LNCaP clone FGC (cell line): ENCODE measurements at places on chromosomes 12 and 14.

DNA sequence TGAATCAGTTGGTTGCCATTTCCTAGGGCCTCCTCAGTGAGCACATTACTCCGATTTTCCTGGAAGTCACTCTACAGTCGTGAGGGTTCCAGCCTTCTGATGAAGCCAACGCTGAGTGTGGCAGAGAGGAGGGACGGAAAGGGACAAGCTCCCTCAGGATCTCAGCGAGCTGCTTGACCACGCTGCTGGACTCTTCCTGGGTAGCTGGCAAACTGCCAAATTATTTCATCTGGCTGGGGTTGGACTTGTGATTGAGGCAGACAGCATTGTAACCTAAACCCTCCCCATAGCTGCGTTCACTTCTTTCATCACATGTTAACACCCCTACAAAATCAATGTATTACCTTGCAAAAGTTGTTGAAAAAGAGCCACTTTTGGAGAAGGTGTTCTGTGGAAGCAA lies 69.6 kb upstream of the CHST11 start:
- DNase-seq = no peak

DNA sequence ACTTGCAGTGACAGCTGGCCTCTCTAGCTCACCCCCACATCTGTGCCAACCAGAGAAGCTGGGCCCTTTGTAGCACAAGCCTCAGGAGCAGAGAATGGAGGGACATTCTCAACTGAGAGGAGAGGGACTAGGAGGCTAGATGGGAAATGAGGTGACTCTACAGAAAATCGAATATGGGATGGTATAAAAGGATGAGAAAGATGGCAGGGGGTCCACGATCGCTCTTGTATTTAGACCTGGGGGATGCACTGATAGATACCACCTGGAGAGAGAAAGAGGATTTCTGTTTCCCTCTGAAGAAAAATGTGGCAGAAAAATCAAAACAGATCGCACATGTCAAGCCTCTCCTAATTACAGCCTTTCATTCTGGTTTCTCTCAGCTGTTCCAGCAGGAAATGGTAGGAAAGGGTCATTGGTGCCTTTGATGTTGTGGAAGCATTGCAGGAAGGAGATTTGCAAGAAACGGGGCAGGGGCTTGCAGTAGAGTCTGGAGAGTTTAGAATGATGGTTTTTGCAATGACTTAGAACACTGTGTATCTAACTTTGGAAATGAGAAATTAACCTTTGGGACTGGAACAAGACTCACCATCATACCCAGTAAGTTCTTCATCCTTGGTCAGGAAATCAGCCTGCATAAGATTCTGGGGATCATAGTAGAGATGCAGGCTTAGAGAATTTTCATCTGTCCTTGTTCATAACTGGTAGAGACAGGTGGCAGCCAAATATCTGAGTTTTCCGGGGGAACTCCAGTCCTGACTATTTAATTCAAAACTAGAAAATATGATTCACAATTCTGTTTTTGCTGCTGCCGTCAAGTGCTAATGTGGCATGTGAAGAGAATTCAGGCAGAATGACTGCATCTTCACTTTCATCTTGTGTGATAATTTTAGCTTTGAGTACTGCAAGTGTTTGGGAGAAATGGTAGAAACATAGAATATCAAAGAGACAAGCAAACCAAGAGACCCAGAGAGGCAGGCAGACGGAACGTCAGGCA lies 98.8 kb downstream of the DAD1 start:
- DNase-seq = no peak

GRCh38 chr14:88075269-88075981 lies 70.5 kb downstream of the GPR65 start:
- DNase-seq = no peak

DNA sequence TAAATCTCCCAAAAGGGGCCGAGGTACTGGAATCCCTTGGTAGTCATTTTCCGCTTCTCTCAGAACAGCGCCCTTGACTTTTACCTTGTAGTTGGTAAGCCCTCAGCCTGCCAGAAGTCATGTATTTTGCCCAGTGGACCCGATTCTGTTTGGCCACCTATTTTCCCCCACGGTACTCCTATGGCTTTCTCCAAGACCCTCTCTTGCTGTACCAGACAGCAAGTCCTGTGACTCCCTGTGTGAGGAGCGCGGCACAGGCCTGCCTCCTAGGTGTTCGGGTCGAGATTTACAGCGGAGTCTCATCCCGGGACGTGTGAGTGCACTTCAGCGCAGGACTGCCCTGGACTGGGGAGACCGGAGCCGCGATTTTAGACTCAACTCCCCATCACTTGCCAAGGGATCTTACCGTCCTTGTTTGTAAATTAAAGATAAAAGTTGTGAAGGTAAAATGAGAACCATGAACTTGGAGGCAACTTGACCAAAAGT lies 1.1 kb upstream of the MBD6 start:
- no peak for DNase-seq

- DNase-seq = no peak
These were observed 54.2 kb upstream of the GZMB start for GRCh38 chr14:24688030-24688658.

DNA sequence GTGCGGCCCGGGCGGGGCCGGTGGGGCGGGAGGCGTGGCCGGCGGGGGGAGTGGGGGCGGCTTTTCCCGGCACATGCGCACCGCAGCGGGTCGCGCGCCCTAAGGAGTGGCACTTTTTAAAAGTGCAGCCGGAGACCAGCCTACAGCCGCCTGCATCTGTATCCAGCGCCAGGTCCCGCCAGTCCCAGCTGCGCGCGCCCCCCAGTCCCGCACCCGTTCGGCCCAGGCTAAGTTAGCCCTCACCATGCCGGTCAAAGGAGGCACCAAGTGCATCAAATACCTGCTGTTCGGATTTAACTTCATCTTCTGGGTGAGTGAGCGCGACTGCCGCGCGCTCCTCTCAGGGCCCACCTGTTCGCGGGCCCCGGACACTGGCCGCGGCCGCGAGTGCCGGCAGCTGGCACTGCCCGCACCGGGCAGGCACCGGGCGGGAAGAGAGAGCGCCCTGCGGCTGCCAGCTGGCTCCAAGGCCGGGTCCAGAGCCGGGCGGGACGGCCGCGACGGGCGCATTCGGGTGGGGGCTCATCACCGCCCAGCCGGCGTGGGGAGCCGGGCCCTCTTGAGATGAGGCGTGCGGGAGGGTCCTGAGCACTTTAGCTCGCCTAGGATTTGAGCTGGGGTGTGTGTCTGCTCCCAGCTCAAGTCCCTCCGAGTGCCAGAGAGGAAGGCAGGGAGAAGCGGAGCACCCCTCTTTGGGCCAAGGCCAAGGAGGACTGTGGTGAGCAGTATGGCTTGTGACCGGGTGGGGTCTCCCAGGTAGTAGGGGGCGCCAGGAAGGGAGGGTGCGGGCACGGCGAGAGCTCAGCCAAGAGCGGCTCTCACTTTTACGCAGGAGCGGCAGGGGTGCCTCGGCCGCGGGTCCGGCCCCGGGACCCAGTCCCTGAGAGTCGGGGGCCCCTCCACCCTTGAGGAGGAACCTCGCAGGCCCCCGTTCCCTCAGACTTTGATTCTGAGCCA lies at the start of gene CD9:
Gene CD9 (plus strand): TSS at position 145 of the 957 bp plus-strand sequence. CDS start 100 bp downstream, at position 245.
- DNase-seq = peak; percentile 19

GRCh38 chr14:74856366-74856765 lies 19.6 kb downstream of the PROX2 start:
- DNase-seq = no peak

DNA sequence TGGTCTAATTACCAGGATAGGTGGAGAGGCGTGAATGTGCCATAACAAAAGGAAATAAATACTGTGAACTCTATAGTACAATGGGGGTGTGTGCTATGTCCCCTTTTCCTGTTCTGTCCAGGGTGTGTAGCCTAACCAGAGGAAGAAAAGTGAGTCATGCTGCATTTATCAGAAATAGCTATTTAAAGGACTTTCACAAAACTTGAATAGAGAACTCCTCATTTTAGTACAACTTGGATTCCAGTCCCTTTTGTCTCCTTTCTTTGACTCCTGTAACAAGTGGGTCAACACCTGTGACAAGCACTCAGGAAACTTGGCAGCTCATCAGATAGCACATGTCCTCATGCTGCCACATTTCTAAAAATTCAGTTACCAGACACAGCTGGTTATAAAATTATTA lies 123.4 kb downstream of the CCDC91 start:
- DNase-seq = no peak

DNA sequence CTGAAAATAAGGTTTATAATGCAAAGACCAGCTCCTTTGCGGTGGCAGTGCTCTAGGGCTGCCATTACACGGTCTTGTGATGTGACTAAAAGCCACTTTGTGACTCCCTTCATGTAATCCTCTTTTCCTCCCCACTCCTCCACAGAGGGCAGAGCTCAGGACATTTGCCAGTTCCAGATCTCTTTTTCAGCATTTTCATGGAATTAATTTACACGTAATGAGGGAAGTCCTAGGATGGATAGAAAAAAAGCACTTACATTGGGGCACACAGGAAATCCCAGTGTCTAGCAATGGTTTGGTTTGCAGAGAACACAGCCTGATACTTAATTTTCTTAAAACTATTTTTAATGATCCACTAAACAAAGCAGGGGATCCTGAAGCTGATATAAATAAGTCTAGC lies 17.5 kb upstream of the ATF1 start:
- DNase-seq = no peak

- DNase-seq = no peak
These were observed 698.6 kb upstream of the MDGA2 start for GRCh38 chr14:48373981-48374380.

- DNase-seq = peak; percentile 8
These were observed 39.7 kb downstream of the FOXN4 start for GRCh38 chr12:109269428-109269827.

DNA sequence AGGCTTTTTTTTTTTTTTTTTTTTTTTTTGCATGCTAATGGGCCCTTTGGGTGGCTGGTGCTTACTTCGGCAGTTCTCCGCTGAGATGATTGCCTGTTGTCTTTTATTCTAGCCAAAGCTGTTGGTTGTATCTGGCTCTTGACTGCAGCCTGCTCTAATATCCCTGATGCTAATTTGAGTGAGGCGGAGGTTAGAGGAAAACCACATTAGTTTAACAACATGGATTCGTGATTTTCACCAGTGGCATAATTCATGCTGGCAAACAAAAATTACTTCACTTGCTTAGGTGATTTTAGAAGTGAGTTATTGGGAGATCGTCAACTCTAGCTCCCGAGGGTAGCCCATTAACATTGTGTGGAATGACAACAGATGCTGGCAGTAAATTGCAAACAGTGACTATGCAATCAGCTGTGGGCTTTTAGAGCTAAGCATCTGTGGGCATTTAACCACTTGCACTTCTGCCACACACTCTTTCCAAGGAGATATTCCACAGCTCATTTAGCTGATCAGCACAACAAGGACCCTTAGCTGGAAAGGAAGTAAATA lies 97.6 kb upstream of the ZDHHC17 start:
- DNase-seq = no peak

GRCh38 chr12:59375633-59376032 lies 220.2 kb upstream of the SLC16A7 start:
- no peak for DNase-seq

DNA sequence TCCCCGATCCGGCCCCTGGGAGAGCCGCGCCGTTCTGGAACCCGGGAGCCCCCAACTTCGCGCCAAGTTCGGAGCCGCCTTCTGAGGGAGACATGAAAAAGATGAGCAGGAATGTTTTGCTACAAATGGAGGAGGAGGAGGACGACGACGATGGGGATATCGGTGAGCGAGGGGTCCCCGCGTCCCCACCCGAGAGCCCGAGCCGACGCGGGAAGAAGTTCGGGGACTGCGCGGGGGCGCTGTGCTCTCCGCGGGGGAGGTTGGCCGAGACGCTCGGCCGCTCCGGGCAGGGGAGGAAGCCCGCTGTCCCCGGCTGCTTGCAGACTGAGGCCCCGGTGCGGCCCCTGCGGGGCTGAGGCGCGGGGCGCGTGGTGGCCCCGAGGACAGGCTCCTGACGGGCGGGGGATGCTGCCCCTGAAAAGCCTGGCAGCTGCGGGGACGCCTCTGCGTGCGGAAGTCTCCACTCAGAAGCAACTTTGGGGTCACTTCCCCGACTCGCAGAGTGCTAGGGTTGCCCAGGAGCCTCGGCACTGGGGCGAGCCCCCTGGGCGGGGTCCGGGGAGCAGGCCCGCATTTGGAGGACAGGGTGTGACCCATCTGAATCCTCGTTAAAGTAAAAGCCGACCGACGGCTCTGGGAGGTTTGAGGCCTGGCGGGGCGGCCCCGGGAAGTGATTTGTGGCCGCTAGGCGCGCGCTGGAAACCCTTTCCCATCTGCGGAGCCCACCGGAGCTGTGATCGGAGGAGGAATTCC lies 511 bp downstream of the ANO6 start:
- DNase-seq = no peak

DNA sequence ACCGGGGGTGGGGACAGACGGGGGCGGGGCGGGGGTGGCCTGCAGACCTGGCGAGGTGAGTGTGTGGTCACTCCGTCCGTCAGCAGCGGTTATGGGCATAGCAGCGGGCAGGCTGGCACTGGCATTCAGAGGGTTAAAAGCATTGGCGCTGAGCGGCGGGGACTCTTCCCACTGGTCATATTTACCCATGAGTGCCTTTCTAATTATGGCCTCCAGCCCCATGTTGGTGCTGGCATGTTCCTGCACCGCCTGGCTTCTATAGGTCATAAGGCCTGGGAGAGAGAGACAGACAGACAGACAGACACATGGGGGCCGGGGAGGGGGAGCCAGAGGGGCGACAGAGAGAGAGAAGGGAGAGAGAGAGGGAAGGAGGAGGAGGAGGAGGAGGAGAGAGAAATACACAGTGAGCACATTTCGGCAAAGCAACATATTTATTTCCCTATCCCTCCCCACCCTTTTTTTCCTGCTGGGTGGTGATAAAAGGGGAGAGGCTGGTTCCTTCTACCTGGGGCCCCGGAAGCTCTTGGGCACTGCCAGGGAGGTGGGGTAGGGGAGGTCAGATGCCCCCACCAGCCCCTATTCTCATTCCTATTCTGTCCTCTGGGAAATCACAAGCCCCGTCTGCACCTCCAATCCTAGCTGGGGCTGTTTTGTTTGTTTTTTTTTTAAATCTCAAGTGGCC lies 32.6 kb downstream of the RFLNA start:
- DNase-seq = no peak

DNA sequence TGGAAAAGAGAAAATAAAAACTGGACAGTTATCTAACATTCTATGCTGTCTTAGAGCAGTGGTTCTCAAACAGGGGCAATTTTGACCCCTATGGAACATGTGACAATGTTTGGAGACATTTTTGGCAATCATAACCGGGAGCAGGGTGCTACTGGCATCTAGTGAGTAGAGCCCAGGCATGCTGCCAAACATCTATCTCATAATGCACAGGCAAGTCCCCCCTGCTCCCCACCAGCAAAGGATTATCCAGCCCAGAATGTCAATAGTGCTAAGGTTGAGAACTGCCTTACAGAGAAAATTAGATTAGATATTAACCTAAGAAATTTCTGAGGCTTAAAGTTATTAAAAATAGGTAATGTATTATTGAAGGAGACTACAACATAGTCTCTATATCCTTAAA lies 22.9 kb upstream of the CATSPERB start:
- no peak for DNase-seq

GRCh38 chr12:71871116-71871515 lies 31.6 kb downstream of the TBC1D15 start:
- no peak for DNase-seq

- DNase-seq = no peak
These were observed 24.0 kb downstream of the DHX37 start for GRCh38 chr12:124964836-124965462.
